ENCODE measurements at places on chromosomes 7 and 10.

GRCh38 chr10:17873946-17874345 lies 64.8 kb downstream of the MRC1 start:
- DNase-seq: no peak

DNA sequence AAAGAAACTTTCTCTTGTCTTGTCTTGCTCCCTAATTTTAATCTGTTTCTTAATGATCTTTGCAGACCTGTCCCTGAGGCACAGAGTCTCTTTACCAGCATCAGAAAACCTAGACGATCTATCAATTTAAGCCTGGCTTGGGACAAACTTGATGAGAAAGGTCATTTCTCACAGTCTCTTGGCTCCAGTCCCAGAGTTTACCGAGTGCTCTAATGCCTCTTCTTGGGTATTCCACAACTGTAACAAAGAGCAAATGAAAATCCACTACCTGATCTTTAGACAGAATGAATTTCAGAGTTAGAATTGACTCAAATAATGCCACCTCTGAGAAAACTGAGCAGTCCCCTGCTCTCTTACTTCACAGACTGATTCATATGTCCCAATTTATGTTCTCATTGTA lies 106.4 kb upstream of the DNAJB12 start:
- DNase-seq: no peak

DNA sequence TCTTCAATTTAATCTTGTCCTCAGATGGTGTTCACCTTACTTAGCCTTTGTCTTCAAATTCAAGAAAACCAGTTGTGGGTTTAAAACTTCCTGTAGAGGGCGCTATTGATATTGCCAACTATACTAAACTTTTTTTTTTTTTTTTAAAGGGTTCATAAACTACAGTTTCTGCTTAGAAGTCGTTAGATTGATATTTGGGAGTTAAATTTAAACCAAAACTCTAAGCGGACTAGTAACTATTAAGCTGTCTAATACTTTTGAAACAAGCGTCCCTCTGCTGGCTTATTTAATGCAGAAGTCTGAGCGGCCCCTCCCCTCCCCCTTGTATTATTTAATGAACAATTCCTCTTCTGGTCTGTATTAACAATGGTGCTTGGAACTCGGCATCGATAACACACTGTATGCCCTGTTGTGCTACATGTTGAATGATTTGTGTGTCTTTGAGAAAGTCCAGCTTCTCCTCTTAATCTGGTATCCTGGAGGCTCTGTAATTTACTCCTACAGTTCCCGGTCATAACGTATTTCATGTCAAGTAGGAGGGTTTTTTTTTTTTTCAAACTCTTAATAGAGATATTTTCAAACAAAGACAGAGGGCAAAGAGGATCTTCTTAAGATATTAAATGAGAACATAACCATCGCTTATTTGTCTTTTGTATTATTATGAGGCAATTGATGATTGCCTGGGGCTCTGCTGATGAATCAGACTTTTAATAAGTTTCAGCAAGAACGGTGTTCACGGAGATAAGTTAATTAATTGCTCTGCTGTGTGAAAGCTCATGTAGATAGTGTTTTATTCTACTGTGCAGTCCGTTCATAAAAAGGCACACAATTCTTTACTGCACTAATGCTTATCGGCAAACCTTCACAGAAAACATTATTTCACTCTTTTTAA lies 22.6 kb upstream of the CREB5 start:
- peak; percentile 47 for DNase-seq

DNA sequence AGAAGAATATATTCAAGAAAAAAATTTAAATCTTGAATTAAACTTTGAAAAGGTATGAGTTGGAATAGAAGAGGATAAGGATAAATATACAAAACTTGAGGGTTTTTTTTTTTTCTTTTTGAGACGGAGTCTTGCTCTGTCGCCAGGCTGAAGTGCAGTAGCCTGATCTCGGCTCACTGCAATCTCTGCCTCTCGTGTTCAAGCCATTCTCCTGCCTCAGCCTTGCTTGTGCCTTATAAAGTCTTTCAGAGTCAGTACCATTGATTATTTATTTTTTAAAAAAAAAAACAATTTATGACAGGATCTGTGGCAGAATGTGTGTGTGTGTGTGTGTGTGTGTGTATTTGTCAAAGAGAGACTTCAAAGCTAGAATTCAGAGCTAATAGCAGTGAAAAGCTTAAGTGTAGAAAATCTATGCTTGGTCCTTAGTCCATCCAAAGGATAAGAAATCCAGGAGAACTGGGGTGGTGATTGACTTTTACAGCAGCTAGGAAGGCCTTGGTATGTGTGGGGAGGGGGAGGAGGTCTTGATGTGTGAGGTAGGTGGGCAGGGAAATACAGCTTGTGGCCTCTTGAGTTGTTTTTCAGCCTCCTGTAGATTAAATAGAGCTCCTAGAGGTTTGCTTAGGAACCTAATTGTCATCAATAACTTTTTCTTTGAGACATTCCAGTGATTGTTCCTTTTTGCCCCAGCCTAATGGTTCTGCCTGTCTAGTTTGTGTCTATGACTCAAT lies 2.4 kb downstream of the HECTD2 start:
- DNase-seq: no peak

- no peak for DNase-seq
Measured at GRCh38 chr10:119319161-119319919, 112.0 kb downstream of the GRK5 start.

DNA sequence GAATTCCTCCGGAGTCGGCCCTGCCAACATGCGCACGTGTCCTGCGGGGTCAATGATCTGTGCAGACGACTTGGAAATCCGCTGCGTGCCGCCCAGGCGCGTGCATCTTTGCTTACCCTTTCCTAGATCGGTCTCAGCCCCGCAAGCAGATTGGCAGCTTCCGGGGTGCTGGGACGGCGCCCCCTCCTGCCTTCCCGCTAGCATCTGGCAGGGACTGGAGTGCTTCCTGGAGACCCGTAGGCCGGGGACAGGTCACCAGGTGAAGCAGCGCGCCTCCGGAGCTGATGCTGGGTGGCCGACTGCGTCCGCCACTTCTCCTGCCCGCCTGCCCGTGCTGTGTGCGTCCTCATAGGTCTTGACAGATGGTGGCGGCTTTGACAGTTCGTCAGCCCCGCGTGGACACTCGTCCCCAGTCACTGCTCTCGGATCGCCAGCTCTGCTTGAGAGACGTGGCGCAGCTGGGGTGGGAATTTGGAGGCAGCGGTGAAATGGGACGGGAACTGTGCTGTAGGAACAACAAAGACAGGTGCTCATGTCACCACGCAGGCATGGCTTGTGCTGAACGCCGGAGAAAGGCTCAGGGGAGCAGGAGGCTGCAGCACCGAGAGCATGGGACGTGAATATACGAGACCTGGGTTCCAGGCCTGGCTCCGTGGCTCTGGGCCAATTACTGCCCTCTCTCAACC lies 21.9 kb upstream of the KCNK18 start:
- peak; percentile 5 for DNase-seq

GRCh38 chr10:110103921-110104461 lies 96.2 kb downstream of the ADD3 start:
- no peak for DNase-seq

DNA sequence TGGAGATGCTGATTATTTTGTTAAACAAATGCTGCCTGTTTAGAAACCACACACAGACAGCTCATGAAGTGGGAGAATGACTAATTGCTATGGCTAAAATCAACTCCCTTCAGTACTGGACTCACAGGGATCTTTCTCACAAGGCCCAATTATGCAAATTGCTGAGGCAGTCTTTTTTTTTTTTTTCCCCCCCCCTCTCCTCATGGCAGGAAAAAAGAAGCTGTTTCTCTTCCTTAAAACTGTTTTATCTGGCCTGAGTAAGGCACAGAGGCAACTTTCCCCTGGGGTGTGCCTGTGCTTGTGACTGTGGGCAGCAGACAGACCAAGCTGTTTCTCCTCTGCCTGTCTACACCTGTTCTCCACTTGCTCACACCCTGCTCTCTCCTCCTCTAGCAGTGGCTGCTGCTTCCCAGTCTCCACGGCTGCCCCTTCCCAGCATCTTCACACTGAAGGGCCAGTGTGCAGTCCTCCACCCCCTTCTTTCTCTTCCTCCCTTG lies 65.4 kb upstream of the STEAP1B start:
- DNase-seq: peak; percentile 49

DNA sequence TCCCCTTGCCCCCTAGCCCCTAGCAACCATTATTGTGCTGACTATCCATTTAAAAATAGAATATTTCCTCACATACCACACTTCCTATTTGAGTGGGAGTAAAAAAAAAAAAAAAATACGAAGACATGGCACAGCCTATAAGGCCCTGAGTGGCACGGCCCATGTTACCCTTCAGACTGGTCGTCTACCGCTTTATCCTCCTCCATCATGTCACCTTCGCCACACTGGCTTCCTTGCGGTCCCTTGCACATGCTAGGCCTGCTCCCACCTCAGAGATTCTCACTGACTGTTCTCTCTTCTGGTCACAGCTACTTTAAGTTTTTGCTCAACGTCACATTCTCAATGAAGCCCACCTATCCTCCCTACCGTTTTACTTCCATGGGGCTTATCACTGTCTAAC lies 130.3 kb downstream of the ATE1 start:
- DNase-seq: no peak

DNA sequence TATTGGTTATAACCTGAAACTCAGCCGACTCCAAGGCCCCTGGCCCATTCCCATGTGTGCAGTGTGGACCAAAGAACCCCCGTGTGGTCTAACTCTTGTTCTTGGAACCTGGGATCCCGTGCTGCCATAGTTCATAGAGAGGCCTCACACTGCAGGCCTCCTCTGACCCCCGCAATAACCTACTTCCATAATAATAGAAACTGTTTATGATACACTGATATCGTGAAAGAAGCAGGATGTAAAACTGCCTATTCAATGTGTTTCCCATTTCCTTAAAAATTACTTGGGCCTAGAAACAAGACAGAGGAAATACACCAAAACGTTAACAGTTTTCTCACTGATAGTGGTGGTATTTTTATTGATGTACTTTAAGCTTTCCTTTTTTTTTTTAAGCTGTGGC lies 109.2 kb upstream of the KDM7A start:
- DNase-seq: no peak

DNA sequence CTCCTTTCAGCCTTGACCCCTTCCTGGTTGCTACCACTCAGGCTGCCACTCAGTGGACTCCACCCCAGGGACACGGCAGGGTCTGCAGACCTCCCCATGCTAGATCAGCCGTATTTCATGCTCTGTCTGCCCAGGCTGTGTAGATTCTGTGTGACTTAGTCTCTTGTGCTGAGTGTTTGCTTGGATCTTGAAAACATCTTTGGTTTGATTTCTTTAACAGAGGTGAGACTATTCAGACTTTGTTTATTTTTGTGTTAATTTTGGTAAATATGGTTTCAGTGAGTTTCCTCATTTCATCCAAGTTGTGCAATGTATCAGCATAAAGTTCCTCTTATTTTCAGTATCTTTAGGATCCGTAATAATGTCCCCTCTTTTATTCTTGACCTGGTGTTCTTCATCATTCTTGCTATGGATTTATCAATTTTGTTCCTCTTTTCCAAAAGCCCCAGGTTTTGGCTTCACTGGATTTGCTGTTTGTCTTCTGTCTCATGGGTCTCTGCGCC lies 21.2 kb upstream of the PWWP2B start:
- no peak for DNase-seq

- no peak for DNase-seq
Measured at GRCh38 chr7:27154901-27155815, 1.3 kb downstream of the HOXA7 start.

- no peak for DNase-seq
Measured at GRCh38 chr7:885261-885892, 9.0 kb downstream of the GET4 start.

GRCh38 chr7:39633563-39634477 lies 10.4 kb downstream of the RALA start:
- DNase-seq: peak; percentile 6

DNA sequence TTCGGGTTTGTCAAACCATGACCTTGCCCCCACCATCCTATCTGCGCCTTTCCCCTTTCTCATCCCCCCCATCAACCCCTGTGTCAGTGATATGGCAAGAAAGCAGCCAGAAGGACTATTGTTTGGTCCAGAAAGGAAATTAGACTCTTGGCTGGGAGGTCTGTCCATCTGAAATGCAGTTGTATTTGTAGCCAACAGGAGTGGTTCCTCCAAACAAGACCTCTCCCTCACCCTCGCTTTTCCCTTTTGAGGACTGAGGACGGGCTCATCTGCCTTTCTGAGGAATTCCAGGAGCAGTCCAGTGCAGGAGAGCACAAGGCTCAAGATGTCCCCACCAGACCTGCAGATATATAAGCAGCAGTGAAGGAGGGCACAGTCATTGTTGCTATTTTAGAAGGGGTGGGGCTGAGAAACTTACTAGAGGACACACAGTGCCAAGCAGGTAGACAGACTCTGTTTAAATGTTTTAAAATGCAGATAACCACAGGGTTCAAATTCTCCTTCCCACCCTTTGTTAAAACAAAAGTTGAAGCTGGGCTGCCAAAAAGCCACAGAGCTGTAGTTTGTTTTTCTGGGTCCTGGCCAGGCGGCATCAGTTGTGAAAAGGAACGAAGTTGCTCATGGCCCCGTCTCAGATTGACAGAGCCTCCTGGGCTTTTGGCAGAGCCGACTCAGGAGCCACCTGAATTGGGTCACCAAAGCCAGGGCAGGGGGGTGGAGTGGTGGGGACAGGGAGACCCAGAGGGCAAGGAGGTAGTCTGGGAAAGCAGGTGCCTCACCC lies 37.3 kb downstream of the CYP17A1 start:
- no peak for DNase-seq

- DNase-seq: no peak
Measured at GRCh38 chr7:105277341-105277740, 111.4 kb downstream of the SRPK2 start.

GRCh38 chr7:100122067-100122466 lies 2.6 kb downstream of the CNPY4 start:
- DNase-seq: no peak

DNA sequence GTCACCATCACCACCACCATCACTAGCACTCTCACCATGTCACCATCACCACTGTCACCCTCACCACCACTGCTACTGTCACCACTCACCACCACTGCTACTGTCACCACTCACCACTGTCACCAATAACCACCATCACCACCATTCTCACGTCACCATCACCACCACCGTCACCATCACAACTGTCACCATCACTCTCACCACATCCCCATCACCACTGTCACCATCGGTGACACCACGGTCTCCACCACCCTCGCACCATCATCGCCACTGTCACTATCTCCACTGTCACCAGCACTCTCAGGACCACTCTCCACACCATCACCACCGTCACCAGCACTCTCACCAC lies 130.4 kb downstream of the MAD1L1 start:
- no peak for DNase-seq

DNA sequence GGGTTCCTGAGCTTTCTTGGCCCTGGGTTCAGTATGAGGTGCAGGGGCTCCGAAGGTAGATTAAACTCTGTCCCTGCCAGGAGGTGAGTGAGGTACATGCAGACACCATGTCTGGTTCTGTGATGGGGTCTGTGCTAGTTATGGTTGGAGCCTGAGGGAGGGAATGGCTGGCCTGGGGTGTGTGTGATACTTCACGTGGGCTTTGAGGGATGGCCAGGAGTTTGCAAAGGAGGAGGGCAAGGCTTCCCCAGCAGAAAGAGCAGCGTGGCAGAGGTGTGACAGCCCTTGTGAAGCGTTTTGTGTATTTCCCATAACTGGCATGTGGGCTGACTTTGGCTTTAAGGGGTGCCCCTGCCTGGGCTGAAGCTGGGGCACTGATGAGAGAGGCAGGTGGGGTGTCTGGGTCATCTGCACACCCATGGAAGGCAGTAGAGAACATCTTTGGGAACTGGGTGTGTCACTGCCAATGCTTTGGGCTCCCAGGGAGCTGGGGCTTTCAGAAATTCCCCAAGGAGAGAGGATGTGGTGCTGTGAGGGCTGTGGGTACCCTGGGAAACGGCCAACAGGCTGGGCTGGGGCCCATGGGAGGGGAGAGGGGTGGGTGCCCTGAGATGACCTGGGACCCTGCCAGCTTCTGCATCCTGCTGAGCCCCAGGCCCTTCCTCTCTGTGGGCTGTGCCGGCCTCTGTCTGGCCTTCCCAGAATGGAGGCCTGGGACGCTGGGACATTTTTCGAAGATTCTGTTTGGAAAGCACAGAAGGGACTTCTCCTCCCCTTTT lies 4.6 kb downstream of the PALD1 start:
- DNase-seq: no peak
